ENCODE measurements at places on chromosomes 6 and 20.

DNA sequence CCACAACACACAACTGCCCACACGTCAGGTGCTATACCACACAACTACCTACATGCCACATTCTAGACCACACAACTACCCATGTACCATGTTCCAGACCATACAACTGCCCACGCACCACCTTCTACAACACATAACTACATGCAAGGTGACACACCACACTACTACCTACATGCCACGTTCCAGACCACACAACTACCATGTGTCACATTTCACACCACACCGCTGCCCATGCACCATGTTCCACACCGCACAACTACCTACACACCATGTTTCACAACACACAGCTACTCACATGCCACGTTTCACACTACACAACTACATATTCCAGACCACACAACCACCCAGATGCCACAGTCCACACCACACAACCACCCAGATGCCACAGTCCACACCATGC, 19.8 kb downstream of the THBS2 start:
- no peak for DNase-seq

- no peak for DNase-seq
These were observed 2.9 kb downstream of the SALL4 start for GRCh38 chr20:51799401-51799860.

GRCh38 chr6:122008101-122008999, 391.1 kb upstream of the HSF2 start:
- DNase-seq: no peak

- DNase-seq: peak; percentile 29
These were observed 78.1 kb upstream of the CD93 start for GRCh38 chr20:23164176-23164601.

- DNase-seq: no peak
These were observed 56.5 kb upstream of the DACT2 start for GRCh38 chr6:168376120-168376519.

DNA sequence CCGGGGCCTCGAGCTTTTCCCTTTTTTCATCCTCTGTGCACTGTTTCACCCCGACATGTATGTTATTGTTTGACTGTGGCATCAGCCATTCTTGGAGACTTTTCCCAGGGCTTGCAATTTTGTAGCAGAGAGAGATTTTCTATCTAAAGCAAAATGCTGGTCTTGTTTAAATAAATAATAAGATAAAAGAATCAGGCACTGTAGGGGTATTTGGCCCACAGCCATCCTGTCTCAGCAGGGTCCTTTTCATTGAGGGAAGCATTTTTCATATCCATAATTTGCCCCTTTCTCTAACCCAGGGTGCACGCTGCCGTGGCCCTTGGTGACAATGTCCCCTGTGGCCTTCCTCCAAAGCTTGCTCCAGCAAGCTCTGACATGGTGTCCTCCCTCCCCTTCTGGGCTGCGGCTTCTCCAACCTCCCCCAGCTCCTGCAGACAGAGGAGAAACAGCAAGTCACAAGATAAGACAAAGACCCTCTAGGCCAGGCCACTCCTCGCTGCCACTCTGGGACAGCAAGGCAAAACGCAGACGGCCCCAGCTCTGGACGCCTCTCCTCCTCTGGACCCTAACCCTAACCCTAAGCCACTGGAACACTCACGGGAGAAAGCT, 117.6 kb downstream of the MYLK4 start:
- no peak for DNase-seq

GRCh38 chr6:36373368-36374019, 14.0 kb downstream of the ETV7 start:
- DNase-seq: no peak

DNA sequence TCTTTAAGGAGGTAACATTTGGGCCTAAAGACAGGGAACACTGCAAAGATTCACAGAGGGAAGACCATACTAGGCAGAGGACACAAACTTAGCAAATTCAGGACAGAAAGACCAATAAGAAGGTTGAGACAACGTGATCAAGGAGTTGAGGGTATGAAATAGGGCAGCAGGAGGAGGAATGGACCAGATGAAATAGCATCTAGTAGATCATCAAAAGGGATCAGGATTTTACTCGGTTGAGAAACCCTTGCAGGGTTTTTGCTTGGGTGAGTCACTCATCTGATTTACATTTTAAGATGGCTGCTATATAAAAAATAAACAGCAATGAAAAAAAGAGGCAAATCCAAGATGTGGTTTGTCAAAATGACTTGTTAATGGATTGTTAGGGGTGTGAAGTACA, 4.7 kb downstream of the BCLAF1 start:
- DNase-seq: no peak

- no peak for DNase-seq
These were observed 429.9 kb upstream of the ARID1B start for GRCh38 chr6:156347246-156347645.

- DNase-seq: no peak
These were observed 45.2 kb downstream of the AKIRIN2 start for GRCh38 chr6:87656857-87657256.

DNA sequence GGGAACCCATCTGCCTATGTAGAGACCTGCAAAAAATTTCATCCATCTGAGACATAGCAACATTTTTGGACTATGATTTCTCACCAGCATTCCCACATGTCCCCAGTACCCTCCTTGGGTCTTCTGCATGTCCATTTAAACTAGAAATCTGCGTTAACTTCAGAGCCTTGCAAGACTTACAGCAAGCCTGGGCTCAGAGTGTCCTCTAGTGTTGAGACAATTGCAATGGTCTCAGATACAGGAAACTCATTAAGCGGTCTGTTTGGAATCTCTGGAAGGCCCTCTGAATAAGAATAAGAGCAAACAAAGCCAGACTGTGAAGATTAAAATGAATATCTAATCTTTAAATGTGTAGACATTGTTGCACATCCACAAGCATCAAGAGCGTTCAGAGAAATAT, 20.5 kb upstream of the PI3 start:
- no peak for DNase-seq

DNA sequence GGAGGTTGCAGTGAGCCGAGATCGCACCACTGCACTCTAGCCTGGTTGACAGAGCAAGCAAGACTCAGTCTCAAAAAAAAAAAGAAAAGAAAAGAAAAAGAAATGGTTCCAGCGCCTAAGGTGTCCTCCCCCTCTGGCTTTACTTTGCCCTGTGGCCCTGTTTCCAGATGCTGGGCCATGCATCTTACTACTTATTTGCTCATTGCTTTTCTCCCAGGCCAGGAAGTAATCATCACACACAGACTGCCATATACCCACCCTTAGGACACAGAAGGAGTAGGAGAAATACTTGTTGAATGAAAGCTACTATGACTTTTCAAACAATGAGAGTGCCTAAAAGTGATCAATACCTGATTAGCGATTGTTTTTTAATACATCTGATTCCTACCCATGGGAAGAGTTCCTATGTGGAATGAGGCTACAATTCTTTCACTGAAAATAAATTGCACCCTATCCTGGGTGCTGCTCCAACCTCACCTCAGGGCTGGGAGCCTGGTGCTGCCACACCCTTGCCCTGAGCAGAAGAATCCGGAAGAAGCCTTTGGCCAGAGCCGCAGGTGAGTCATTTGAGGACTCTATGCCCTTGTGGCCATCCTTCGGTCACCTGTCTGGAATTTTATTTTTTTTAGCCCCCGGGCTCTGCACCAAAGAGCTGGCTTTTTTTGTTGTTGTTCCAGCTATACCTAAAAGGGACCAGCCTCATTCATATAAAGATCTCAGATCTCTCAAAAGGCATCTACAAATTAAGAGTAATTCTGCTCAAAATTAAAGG, 22.7 kb upstream of the TFAP2C start:
- no peak for DNase-seq

GRCh38 chr6:159267165-159267564, 98.0 kb downstream of the FNDC1 start:
- no peak for DNase-seq

DNA sequence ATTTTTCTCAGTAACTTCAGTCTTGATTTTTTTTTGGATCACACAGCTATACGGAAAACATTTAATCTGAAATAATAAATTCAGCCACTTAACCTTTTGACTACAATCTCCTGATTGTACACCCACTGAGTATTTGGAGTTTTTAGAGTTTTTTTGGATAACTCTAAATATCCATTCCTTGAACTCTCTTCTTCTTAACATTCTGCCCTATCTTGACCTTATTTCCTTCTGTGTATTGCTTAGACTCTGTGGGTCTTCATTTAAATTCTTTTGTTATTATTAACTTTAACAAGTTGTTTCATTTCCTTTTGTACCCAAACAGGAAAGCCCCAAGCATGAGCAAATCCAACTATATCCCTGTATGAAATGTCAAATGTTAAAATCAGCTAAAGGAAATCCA, 170.2 kb upstream of the PTCHD4 start:
- DNase-seq: no peak

- DNase-seq: no peak
These were observed 95.8 kb downstream of the AKAP7 start for GRCh38 chr6:131231103-131231502.

DNA sequence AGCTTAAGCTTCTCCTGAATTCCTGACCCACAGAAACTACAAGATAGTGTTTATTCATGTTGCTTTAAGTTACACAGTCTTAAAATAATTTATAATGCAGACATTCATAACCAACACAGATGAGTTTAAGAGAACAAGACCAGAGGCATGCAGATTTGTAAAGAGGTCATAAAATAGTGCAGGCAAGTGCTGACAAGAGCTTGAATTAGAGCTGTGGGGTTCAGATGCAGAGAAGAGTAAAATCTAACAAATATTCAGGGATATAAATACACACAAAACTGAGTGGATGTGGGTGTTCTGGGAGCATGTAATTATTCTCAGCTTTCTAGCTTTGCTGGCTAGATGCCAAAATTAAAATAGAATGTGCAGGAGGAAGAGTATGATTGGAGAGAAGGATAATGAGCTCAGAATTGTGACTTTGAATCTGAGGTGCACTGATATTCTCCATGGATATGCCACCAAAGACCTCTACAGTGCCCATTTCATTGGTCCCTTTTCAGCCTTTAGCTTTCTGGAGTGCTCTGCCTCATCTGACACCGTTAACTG, 291.9 kb upstream of the SGK1 start:
- DNase-seq: no peak

DNA sequence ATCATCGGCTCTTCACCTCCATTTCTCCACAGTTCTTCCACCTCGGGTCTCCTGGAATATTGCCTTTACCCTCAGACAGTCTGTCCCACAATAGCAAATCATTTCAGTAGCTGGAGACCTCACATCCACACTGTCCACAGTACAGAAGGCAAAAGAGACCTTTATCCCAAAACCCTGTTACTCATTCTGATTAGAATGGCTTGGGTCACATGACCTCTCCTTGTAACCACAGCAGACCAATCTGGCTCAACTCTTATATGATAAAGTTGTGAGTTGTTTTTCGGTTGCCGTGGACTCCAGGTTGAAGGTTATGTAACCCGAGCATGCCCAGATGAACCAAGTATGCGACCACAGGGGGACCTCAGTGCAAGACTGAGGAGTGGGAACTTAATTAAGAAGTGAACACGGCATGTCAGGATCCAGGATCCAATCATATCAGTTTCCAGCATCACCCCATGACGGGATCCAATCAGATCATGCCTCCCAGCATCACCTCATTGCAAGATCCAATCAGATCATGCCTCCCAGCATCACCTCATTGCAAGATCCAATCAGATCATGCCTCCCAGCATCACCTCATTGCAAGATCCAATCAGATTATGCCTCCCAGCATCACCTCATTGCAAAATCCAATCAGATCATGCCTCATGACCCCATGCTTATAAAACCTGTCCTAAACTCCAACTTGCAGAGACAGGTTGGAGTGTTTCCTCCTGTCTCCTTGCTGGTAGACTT, 68.7 kb downstream of the LY86 start:
- DNase-seq: no peak

GRCh38 chr6:99768166-99768565, 161.5 kb downstream of the PRDM13 start:
- no peak for DNase-seq

GRCh38 chr6:8082954-8083858, 19.0 kb upstream of the BLOC1S5 start:
- no peak for DNase-seq

- DNase-seq: peak; percentile 73
These were observed 67.0 kb downstream of the TNFRSF21 start for GRCh38 chr6:47242483-47243386.

DNA sequence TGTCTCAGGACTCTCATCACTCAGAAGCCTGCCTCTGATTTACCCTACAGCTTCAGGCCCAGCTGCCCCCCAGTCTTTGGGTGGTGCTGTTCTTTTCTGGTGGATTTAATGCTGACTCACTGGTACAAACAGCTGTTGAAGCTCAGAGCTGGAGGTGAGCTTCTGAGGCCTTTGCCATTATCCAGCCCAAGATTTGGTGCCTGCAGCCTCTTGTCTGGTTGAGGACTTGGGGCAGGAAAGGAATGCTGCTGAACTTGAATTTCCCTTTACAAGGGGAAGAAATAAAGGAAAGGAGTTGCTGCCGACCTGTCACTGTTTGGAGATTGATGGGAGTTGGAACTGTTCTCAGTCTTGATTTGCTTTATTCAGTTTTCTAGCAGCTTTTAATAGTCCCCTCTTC, 19.8 kb downstream of the ABCF1 start:
- DNase-seq: no peak

DNA sequence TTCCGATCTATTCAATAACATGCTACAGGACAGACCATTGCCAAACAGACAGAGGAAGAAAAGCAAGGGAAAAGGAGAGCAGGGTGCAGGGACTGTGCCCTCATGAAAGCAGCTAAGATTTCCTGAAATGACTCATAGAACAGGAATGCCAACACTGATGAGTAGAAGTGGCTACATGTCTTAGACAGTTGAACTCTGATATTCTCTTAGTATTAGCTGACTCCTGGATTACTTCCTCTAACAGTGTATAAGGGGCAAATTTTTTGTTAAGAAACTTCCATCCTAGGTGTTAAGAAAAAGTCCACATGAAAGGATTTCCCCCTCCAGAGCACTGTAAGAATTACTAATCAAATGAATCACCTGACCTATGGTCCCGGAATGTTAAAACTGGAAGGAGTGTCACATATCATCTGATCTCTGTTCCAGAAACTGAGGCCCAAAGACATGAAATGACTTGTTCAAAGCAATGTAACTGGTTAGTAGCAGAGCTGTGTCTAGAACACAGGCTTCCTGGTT, 224.9 kb downstream of the IBTK start:
- DNase-seq: no peak

DNA sequence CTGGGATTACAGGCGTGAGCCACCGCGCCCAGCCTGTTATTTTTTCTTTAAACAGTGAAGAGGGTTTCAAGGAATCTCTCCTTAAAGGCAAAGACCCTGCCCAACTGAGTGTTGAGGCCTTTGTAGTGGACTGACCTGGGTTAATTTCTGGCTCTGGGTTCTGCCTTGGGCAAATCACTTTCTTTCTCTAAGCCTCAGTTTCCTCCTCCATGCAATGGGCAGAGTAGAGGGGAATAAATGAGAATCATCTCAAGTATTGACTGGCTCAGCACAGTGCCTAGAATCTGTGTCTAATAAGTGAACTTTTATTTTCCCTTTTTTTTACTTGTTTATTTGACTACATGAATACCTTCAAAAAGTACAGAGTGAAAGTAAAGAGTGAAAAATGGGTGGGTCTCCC, 31.0 kb upstream of the SLC9A8 start:
- no peak for DNase-seq

DNA sequence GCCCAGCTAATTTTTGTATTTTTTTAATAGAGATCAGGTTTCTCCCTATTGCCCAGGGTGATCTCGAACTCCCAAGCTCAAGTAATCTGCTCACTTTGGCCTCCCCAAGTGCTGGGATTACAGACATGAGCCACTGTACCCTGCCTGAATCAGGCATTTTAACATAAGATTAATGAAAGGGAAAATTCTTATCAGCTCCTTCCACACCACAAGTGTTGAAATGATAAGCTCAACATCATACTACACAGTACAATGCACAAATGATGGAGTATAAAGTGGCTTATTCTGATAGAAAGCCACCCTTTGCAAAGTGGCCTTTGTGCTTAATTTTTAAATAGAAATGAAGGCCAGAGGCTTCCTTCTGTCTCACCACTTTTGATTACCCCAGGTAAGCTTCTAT, 71.3 kb upstream of the MCHR2 start:
- DNase-seq: no peak

Measured in globus pallidus (tissue), 1 donor.